Stimulated activated CD8-positive, alpha-beta memory T cell treated with anti-CD3 and anti-CD28 coated beads, Interleukin-4, amount 100 ng/mL, for 1 hour (primary cell): ENCODE measurements at places on chromosomes 1 and 21.

GRCh38 chr1:8257621-8258020, 60.3 kb upstream of the SLC45A1 start:
- DNase-seq = no peak

DNA sequence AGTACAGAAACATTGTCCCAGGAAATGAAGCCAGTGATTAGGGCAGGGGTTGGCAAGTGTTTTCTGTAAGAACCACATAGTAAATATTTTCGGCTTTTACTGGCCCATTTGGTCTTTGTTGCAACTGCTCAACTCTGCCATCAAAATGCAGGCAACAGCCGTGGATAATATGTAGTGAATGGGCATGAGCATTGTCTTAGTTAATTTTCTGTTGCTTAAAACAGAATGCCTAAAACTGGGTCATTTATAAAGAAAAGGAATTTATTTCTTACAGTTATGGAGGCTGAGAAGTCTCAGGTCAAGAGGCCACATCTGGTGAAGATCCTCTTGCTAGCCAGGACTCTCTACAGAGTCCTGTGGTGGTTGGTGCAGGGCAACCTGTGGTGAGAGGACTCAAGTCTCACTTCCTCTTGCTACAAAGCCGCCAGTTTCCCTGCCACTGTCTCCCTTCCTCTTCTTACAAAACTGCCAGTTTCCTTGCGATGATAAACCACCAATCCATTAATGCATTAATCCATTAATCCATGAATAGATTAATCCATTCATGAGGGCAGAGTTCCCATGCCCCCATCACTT, 166.4 kb downstream of the PSMG1 start:
- DNase-seq = no peak

GRCh38 chr1:36492491-36492890, 9.8 kb upstream of the CSF3R start:
- no peak for DNase-seq

GRCh38 chr1:151085953-151086559, 15.5 kb downstream of the GABPB2 start:
- DNase-seq = no peak

- no peak for DNase-seq
These were observed 624 bp downstream of the KIFAP3 start for GRCh38 chr1:170073893-170074249.
